Nephron progenitor cell (in vitro differentiated cells): ENCODE measurements at places on chromosomes 12 and 14.

GRCh38 chr14:74265301-74265965 lies 26.2 kb downstream of the VSX2 start:
- no peak for DNase-seq

DNA sequence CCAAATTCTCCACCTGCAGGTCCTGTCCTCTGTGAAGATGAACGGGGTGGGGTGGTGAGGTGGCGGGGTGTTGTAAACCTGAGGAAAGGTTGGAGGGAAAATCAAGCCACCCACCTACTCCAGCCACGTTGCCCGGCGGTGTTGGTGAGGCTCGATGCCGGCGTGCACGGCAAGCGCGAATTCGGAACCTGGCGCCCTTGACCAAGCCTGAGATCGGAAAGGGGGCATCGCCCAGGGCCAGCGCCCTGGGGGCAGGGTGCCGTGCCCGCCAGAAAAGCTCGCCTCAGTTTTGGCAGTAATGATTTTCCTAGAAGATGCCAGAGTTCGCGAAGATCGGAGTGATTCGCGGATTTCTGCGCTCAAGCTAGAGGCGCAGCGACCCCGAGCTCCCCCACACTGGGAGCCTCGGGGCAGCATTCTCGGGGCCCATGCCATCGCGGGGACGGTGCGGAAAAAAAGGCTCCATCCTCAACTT lies 817 bp downstream of the STXBP6 start:
- DNase-seq: peak; percentile 22

GRCh38 chr14:74917646-74918081 lies 5.4 kb downstream of the RPS6KL1 start:
- DNase-seq: no peak

DNA sequence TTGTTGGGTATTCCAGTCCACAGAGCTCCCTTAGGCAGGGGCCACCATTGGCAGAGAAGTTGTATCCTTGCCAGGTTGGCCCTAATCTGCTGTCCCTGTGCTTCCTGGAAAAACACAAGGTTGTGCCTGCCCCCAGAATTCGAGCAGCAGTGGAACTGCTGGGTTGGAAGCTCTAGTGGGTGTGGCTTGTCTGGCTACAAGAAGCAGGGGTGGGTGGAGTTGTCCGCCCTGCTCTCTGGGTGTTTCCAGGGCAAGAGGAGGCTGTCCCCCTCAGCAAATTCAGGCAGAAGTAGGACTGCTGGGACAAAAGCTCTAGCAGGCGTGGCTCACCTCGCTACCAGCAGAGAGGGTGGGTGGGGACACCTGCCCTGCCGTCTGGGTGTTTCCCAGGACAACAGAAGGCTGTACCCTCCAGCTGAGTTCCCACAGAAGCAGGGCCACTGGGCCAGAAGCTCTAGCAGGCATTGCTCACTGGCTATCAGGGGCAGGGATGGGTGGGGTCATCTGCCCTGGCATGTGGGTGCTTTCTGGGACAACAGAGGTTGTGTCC lies 72.8 kb upstream of the NPAS3 start:
- no peak for DNase-seq

DNA sequence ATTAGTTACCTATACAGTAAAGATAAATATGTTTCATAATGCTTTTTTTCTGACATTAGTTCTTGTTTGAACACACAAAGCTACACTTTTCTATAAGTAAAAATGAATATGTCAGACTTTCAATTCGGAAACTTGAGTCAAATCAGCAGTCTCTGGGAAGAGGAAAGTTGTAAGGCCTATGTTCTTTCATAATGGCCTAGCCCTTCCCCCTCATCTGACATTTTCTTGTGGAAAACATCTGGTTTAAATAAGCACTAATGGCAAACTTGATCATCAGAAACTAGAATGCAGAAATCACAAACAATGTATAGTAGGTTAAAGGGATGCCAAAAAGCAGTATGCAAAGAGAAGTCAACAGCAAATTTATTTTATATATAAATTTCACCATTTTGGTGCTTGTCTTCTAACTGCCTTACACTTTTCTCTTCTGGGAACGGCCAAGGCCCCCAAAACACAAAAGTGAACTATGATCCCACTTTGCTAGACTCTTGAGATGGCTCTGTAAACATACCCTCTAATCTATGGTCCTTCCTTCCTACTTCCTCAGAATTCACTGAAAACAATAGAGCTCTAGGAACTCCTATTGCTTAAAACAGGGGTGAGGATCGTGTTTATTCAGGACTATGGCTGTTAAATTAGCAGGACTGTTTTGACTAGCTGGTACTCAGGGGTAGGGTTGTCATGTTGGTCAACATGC lies 444.1 kb downstream of the RAD51B start:
- DNase-seq: no peak

GRCh38 chr12:25682421-25682820 lies 129.3 kb upstream of the LMNTD1 start:
- DNase-seq: no peak

- peak; percentile 53 for DNase-seq
Measured at GRCh38 chr12:105706321-105706972, 376.0 kb downstream of the C12orf75 start.

DNA sequence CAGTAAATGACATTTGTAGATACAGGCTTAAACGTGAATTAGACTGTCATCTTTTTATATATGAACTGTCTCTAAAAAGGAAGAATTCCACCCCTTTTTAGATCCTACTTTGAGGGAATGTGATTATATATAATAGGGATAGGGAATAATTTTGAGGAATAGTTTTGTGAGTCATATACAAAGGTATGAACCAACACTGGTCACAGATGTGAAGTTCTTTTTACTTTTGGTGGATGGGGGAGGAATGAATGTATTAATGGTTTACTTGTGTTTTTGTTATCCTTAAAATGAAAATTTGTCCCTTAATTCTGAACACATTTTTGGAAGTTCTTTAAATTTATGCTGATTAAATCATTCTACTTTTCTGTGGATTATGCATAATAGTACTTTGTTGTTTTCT lies 30.4 kb downstream of the FRS2 start:
- no peak for DNase-seq
